ENCODE measurements at places on chromosomes 16 and 17.
A peak's percentile ranks its signal among the peaks of the same experiment; 100 is the strongest.

DNA sequence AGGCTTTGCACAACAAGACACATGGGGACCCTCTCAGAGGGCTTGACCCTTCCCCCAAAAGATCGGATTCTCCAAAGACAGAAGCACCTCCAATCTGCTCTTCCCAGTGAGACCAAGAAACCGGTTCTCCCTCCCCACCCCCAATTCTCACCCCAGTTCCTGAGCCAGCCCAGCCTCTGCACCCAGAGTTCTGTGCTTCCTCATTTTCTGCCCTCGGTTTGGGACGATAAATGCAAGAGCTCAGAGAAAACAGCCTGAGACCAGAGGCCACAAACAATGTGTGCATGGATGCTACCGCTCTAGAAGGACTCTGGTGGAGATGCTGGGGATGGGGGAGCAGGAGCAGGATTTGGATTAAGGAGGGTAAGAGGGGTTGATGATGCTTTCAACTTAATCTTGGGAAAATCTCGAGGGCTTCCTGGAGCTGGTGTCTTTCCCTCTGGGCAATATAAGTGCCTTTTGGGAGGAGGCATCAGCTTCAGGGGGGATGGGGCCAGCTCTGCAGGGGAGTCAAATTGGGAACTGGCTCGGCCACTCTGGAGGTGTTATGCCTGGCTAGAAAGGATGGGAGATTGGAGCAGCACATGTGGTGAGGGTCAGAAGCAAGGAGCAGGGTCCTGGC lies 6.0 kb downstream of the KRT15 start:
- DNase-seq, result no peak

GRCh38 chr17:46935658-46936266 lies 12.8 kb downstream of the GOSR2 start:
- no peak for DNase-seq

DNA sequence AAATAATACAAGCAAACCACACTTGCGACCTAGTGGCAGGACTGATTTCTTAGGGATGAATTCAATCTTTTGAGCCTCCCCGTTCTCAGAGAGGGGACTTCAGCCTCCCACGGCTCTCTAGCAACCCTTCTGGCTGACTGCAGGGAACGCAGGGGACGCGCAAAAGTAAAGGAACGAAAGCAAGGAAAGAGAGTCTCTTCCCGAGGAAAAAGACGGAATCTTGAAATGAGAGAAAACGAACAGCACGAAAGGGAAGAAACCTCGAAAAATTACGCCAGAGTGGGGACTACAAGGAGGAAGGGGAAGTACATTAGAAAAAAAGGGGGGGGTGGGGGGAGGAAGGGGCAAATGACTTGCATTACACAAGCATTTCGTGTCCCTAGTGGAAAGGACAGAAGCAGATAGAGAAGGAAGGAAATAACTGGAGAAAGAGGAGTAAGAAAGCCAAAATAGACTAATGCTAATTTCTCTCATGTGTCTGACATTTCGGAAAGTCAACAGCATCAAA lies 1.2 kb downstream of the GRB2 start:
- DNase-seq, result peak; percentile 23

DNA sequence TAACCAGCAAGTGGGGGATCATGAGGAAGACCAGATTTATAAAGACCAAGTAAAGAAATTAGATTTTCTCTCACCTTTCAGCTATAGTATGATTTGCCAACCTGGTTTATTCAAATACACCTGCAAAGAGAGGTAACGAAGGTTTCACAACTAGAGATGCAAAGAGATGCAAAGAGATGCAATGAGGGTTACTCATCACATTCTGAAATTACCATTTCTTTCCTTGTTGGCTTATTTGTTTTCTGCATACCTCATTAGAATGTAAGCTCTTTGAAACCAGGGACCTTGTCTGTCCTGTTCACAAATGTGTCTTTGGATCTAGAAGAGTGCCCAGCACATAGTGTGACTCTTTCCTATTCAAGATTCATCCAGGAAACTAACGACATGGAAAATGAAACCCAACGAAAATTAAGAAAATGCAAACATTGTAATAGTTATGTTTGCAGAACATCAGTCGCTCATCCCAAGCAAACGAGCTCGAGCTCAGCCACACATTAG lies 9.0 kb upstream of the LONP2 start:
- DNase-seq, result no peak

DNA sequence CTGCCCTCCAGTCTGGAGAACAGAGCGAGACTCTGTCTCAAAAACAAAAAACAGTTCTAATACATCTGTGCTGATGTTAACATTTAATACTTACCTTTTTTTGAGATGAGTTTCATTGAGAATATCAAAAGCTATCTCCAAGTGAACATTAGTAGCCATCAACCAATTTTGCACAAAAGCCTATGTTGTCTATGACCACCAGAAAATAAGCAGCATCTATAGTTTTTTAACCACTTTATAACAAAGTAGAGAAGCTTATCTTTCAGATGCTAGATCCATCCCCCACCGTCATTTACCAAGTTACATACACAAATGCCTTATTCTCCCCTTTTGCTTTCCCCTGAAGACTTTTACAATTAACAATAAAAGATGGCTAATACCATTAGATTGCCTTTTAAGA lies 4.1 kb downstream of the SRSF1 start:
- DNase-seq, result no peak

- no peak for DNase-seq
Observed at GRCh38 chr17:39576187-39576586, 31.5 kb downstream of the NEUROD2 start.

DNA sequence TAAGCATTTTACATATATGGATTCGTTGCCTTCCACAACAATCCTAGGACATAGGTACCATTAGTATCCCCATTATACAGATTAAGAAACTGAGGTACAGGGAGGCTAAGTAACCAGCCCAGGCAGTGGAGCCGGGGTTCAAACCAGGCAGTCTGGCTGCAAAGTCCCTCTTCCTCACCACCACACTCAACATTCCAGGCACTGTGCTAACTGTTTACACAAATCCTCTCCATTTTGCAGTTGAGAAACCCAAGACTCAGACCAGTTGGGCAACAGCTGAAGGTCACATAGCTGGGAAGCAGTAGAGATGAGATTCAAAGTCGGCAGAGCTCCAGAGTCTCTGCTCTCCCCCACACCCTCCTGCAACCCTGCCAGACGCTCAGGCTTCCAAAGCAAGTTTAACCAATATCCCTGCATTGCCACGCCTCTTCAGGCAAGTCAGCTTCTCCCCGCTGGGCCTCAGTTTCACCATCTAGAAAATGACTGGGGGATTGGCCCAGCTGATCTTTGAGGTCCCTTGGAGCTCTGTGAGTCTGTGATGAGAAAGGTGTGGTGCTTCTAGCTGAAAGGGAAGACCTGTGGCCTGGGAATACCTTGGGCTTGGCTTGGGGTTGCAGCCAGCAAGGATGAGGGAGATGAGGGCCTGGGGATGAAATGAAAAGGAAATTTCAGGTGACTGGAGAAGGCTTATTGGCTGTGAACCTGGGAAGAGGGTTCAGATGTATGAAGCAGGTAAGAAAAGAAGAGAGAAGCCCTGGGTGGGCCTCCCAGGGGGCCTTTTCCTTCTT lies 14.0 kb downstream of the CCR7 start:
- no peak for DNase-seq

DNA sequence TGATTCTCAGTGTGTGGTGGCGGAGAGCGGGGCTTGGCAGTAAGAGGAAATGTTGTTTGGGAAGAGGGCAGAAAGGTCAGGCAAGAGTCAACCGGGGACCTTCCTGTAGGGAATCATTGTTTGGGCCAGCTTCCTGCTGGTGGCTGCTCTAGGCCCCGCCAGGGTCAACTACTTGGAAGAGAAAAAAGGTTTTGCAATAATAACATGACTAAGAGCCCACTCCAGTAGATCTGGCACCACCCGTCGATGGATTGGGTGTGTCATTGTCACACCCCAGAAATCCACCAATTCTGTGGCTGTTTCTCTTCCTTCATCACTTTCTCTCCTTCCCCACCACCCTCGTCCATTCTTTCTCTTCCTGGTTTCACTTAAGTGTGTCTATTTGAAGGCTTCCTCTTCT lies 4.2 kb upstream of the KRT24 start:
- no peak for DNase-seq

DNA sequence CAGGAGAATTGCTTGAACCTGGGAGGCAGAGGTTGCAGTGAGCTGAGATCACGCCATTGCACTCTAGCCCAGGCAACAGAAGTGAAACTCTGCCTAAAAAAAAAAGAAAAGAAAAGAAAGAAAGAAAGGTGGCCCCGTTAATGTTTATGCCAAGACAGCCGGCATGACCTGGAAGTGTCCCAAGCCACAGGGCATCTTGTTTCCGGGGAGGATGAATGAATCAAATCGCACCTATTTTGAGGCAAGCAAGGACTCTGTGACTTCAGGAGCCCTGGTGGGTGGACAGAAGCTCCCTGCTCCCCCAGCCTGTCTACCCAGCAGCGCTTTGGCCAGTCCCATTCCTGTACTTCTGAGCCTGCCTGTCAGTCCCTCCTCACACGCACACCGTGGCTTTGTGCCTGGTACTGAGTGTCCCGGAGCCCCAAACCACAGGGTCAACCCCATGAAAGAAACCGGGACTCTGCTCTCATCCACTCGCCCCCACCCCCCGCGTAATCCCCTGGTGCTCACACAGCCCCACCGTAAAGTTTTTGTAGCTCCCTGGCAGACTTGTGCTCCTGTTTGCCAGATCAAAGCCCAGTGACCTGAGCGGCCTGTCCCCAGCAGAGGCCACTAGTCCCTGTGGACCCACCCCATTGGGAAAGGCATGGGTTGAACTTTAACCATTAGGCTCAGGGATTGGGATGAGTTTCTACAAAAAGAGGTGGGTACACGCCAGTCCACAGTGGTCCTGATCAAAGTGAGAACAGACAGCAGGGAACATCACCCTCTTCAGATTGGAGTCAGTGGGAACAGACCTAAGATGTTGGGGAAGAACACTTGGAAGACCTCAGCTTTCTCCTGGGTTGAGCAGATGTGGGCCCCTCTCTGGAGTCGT lies 19.3 kb downstream of the CD2BP2 start:
- peak; percentile 21 for DNase-seq

- no peak for DNase-seq
Observed at GRCh38 chr17:36870720-36870999, 66.6 kb upstream of the LHX1 start.
